ENCODE measurements at places on chromosomes 4 and X. TPM values are rescaled to one million over a fixed set of nuclear protein-coding genes. Genes with fewer than 3 reads are reported as not detected.

GRCh38 chr4:1115528-1116293, 2.3 kb upstream of the RNF212 start:
- no peak for DNase-seq

DNA sequence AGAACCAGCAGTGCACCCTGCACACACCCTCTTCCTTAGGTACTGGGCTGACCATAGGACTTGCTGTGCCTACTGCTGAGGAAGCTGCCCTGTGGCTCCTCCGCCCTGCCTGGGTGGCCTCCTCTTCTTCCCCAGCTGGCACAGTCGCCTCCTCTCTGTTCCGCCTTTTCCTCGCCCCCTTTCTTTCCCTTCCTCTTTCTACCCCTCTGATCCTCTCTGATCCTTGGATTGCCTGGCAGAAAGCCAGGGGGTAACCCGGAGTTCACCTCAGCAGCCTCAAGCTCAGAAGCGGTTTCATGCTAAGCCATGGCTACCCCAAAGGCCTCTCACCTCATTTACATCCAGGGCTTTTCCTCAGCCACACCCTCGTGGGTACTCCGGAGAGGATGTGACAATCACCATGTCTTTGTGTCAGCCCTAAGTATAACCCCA, 136.2 kb downstream of the SMIM20 start:
- peak; percentile 88 for DNase-seq

- no peak for DNase-seq
Measured at GRCh38 chr4:88672987-88673386, 24.6 kb downstream of the NAP1L5 start.

GRCh38 chrX:2500803-2501558, at the start of the genes DHRSX and ZBED1:
DHRSX (minus strand) TSS chrX:2500976; CDS start chrX:2500925, 51 bp downstream.
ZBED1 (minus strand) TSS chrX:2500976; CDS start chrX:2490719, 10,257 bp downstream.
- DNase-seq = peak; percentile 88

GRCh38 chr4:85708468-85708867, 233.5 kb downstream of the ARHGAP24 start:
- no peak for DNase-seq

Gene FGF13
- total RNA-seq = 8.7 TPM

- DNase-seq = no peak
Measured at GRCh38 chr4:26032630-26033317, 118.8 kb downstream of the SMIM20 start.

DNA sequence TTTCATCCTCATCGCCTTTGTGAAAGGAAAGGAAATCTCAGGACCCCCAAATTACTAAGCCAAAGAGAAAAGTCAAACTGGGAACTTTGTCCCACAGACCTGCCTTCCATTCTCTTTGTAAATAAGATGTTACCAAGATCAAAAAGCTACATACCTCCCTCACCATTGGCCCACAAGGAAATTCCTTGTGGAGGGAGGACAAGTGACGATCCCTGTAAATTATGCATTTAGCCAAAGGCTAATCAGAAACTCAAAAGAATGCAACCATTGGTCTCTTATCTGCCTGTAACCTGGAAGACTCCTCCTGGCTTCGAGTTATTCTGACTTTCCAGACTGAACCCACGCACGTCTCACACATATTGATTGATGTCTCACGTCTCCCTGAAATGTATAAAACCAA, 70.3 kb downstream of the SHOX start:
- DNase-seq = no peak

Gene TAF7L
- total RNA-seq = 0.26 TPM

- DNase-seq = no peak
Measured at GRCh38 chrX:140765043-140765784, 55.7 kb downstream of the LINC00632 start.

GRCh38 chr4:182492423-182492822, 249.2 kb downstream of the TENM3 start:
- no peak for DNase-seq

Gene ZNF518B
- total RNA-seq = 23.5 TPM

GRCh38 chr4:38381788-38382187, 282.2 kb upstream of the KLF3 start:
- DNase-seq = no peak

DNA sequence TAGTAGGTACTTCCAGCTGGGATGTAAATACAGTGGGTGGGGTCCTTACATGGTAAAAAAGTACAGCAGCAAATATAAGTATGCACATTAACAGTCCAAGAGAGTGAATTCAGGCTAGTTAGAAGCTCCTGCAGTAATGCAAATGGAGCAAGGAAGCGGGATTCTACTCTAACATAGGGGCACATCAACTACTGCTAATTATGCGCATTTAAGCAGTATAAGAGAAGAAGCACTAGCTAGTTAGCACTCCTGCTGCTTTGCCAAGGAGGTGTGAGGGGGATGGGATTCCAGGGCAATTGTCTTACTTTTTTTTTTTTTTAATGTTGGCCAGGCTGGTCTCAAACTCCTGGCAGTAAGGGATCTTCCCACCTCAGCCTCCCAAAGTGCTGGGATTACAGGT, 284.1 kb downstream of the CHIC1 start:
- DNase-seq = no peak

DNA sequence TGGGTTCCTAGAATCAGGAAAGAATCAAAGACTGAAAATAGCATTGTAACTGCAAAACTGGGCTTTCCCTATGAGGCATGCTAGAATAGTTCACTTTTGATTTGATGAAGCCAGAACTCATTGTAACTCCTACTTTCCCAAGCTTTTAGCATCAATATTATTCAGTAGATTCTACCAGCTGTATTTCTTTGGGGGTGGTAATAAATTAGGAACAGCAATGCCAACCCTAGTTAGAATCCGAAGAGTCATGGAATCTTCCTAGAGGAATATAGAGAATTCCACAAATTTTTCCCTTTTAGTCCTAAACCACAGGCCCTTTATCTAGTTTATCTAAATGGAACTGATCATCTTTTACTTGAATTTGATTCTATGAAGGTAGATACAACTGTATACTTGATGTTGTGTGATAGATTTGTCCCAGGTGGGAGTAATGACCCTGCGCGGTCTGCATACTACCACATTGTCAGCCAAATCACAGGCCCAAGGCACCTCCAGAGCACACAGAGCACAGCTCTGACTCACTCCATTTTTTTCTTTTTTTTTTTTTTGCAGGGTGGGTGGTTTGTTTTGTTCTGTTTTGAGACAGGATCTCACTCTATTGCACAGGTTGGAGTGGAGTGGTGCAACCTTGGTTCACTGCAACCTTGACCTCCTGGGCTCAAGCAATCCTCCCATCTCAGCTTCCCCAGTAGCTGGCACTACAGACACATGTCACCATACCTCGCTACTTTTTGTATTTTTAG, 66.6 kb downstream of the EDNRA start:
- no peak for DNase-seq

Gene SUPT20HL1
- not detected for total RNA-seq

GRCh38 chr4:67375291-67375690, 170.0 kb downstream of the CENPC start:
- no peak for DNase-seq

Gene POU3F4
- total RNA-seq = not detected

Gene TCEAL7
- 2.4 TPM for total RNA-seq

DNA sequence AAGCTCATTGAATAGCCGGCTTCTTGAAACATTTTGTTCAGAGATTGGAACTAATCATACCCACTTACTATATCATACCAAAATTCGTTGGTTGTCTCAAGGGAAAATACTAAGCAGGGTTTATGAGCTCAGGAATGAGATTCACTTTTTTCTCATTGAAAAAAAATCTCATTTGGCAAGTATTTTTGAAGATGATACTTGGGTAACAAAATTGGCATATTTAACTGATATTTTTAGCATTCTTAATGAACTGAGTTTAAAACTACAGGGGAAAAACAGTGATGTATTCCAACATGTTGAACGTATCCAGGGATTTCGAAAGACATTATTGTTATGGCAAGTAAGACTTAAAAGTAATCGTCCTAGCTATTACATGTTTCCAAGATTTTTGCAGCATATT, 6.4 kb downstream of the FAM200B start:
- DNase-seq = no peak

GRCh38 chr4:148420397-148420796, 21.8 kb downstream of the NR3C2 start:
- DNase-seq = no peak

- no peak for DNase-seq
Measured at GRCh38 chr4:107719207-107719921, 670 bp downstream of the PAPSS1 start.

DNA sequence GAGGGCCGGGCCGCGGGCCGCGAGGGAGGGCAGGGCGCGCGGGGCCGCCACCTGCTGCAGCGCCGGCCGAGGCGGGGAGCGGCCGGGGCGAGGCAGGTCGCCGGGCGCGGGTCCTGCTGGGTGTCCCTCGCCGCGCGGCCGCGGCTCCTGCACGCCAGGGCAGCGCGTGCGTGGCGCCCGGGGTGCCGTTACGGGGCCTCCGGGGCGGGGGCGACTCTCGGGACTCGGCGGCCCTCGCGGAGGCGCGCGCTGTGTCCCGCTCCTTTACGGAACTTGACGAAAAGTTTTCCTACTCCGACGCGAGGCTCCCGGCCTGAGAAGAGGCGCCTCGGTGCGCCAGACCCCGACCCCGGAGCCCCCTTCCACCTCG, 329 bp downstream of the TBC1D14 start:
- no peak for DNase-seq

Gene SLITRK2
- 0.06 TPM for total RNA-seq

DNA sequence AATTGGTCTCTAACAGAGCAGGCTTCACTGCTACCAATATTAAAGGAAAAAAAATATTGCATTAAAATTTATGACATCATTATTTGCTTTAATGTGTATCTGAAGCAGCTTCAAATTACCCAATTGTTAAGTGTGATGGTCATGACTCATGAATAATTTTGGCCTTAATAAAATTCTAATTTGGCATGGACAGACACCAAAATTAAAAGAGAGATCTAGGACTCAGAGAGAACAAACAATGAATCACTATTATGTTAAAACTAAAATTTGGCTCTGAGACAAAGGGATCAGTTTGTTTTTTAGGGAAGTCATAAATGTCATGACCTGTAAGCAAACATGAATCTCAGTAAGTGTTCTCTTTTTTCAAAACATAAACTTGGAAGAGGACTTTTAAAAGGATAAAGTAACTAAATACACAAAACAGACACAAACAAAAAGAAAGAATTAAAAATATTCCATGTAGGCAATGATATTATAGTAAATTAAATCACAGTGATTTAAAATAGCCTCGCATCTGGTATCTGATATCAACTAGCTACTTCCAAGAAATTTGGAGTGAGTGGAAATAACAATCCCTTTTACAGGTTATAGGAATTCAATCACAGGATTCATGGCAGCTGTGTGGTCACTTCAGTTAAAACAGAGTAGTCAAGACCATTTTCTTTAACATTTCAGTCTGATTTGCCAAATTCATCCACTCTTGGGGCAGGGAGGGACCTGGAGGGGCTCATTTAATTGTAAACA, 11.6 kb downstream of the VEGFC start:
- DNase-seq = no peak

Gene PABPC4L
- 1.3 TPM for total RNA-seq

DNA sequence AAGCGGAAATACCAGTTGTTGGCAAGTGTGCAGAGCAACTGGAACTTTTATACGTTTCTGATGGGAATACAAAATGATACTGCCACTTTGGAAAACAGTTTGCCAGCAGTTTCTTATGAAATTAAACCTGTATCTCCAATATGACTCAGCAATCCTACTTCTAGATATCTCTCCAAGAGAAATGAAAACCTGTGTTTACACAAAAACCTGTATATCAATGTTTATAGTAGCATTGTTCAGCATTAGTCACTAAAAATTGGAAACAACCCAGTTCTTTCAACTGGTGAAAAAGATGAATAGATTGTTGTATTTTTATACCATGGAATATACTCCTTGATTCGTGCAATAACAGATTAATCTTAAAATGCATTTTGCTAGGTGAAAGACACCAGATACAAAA, 26.8 kb downstream of the ATP7A start:
- DNase-seq = no peak

DNA sequence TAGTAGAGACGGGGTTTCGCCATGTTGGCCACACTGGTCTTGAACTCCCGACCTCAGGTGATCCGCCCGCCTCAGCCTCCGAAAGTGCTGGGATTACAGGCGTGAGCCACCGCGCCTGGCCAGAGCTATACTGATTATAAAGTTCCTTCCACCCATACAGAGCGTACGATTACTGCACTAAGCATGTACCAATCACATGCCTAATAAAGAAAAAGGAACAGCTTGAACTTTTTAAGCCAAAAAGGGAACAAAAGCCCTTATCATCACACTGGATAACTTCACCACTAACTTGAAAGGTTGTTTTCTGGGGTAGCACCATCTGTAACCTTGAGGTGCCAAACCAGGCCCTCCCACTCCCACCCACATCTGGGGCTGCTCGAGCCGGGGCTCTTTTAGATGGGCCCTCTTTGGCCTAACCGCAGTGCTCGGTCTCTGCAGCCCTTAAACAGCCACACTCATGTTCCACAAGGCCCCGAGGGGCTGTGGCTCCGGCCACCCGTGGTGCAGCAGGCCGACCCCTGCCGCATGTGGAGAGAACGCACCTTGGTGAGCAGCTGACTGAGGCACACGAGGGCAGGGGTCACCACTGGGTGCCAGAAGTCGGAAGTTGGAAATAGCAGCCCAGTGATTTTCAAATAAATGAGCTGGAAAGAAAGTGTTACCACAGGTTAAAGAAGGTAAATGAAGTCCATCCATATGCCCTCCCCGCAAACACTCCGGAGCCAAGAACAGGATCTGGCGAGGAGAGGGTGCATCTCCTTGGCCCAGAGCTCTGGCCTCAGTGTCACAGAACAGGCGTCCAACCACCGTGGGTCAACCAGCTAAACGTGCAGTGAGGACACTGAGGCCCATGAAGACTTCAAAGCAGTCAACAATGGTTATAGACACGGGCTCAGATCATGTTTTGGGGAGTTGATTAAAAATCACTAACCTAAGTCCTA, 18.4 kb downstream of the NOP14 start:
- peak; percentile 64 for DNase-seq

GRCh38 chr4:64883087-64883807, 474.0 kb upstream of the TECRL start:
- DNase-seq = no peak

DNA sequence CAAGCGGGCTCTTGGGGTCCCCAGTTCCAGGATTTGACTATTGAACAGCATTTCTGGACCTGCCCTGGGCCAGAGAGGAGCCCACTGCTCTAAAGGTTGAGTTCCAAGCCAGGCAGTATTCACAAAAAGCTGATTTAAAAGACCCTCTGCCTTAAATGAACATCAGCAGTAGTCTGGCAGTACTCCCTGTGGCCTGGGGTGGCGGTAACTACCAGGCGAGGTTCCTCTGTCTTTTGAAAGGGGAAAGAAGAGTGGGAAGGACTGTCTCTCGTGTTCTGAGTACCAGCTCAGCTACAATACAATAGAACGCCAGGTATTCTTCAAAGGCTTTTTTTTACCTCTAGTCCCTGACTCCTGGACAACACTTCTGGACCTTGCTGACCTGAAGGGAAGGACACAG, 456.4 kb upstream of the TEX13C start:
- no peak for DNase-seq

GRCh38 chr4:123325241-123325681, 71.3 kb upstream of the SPRY1 start:
- no peak for DNase-seq

DNA sequence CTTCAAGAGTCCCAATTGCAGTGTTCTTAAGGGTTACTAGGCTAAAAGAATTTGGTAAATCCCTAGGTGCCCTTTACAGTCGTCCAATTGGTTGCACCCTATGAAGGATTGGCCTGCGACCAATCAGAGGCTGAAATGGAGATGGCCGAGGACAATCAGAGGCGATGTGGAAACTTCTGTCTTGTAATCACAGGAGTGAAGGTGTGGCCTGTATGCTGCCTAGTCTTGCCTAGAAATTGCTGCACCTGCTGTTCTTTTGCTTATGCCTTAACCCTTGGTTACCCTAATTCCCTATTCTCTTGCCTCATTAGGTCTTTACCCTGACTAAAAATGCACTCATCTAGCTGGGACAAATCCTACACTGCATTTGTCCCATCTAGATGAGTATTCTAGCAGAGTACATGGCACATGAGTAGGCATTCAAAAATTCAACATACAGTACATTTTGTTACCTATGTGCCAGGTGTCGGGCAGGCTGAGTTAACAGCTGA, 1.0 kb upstream of the DCK start:
- no peak for DNase-seq

Measured in mesenteric fat pad (tissue), 1 donor.